Daoy (cell line): ENCODE measurements at places on chromosomes 7 and 10. TPM values are rescaled to one million over a fixed set of nuclear protein-coding genes. Genes with fewer than 3 reads are reported as not detected.

- DNase-seq = no peak
Observed at GRCh38 chr7:122064971-122065370, 79.1 kb downstream of the AASS start.

Gene UNCX
- total RNA-seq = not detected in 2 replicates

GRCh38 chr10:110629680-110630191 is 14.4 kb upstream of the RBM20 start:
- DNase-seq = no peak

DNA sequence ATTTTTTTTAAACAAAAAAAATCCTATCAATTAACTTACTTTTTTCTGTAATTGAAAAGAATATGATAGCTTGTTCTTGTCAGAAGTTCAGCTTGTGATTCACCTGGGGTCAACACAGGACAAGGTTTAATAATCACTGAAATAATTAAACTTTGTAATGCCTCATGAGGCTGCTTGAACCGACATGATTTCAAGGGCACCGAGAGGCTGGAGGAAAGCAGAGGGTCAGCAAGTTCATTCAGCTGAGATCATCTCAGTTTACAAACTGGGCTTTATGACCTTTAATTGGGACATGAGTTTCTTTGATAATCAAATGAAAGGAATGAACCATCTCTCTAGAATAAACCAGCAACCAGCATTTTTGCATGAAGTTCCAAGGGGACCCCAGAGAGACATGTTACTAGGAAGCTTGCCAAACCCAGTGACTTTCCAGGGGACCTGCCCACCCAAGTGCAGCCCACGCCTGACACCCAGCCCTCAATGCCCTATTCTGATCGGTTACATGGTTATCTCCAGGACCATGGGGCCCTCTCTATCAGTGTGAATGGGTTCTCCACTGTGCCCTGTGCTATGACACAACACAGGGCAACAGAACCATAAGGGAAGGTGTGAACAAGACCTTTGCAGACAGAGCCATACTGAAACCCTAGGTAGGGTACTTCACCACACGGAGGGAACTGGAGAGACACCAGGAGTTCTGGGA is 7.8 kb upstream of the CYP3A4 start:
- no peak for DNase-seq

DNA sequence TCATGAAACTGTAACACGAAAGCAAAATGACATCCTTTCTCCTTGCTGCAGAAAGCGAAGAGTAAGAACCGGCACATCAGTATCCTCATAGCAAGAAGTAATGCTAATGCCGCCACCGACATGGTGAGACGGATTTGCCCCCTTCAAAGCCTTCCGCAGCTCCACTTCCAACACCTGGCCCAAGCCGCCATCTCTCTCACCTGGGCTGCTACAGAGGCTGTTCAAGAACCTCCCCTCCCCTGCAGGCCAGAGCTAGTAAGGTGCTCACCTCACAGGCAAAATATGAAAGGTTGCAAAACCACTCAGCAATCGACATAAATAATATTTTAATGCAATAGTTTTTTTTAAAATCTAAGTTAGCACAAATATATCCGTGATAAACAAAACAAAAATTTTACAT is 123.9 kb upstream of the FRMD4A start:
- no peak for DNase-seq

Gene TMEM196
- not detected in 2 replicates for total RNA-seq

Gene GPR26
- total RNA-seq = 0.11 TPM in 1 of 2 replicates, not detected in the other

Gene LARP4B
- total RNA-seq = 21.9 and 23.6 TPM in 2 replicates

Gene HOXA10
- total RNA-seq = 12.3 and 31.2 TPM in 2 replicates

- no peak for DNase-seq
Observed at GRCh38 chr7:107315716-107316220, 147.0 kb downstream of the HBP1 start.

DNA sequence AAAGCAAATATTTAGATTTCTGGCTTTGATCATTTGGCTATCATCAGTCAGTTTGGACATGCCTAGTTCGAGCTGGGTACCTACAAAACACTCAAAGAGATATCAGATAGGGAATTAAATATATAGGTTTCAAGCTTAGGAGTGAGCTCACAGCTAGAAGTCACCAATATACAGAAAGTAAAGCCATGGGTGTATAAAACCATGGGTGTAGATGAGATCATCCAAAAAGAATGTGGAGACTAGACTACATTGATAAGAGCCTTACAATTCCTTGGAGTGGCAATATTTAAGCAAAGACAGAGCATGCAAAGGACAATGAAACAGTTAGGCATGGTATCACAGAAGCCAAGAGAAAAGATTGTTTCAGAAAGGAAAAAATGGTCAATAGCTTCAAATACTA is 7.2 kb upstream of the RALA start:
- DNase-seq = peak; percentile 55
